MM.1S (cell line): ENCODE measurements at places on chromosomes 7 and 10.

DNA sequence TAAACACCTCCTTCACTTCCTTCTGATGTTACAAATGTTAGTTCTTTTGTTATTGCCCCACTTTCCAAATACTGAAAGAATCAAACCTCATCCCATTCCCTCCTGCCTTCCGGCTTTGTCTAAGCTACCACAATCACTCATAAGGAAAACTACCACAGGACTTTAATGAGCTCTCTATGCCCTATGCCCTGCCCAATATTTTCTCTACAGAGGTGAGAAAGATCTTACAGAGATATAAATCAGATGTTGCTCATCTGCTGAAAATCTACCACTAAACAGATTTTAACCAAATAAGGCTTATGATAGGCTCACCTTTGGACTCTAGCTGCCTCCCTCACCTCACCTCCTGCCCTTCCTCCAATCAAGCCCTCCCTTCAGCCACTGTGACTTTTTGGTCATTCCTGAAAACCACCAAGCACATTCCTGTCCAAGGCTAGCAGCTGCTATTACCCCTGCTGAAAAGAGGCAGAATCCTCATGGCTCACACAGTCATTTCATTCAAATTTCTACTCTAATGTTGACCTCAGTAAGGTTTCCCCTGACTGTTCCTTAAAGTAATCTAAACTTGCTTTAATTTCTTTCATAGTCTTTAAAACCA lies 7.7 kb downstream of the ZNF33B start:
- H3K36me3 ChIP-seq, result peaks cover 10% of the 10 kb centered on the region; the same call in 1 of the 2 replicates
- H3K27me3 ChIP-seq, result no peaks in the 10 kb centered on the region
- H3K27ac ChIP-seq, result no peak overlapping the region
- H3K4me1 ChIP-seq, result peaks cover 14% of the 10 kb centered on the region; the same call in 1 of the 2 replicates

GRCh38 chr10:91289305-91289704 lies 68.8 kb downstream of the PCGF5 start:
- H3K4me3 ChIP-seq, result no peak overlapping the region
- no peak for DNase-seq
- no peak overlapping the region for H3K27ac ChIP-seq
- no peaks in the 10 kb centered on the region for H3K4me1 ChIP-seq
- H3K36me3 ChIP-seq, result no peaks in the 10 kb centered on the region

DNA sequence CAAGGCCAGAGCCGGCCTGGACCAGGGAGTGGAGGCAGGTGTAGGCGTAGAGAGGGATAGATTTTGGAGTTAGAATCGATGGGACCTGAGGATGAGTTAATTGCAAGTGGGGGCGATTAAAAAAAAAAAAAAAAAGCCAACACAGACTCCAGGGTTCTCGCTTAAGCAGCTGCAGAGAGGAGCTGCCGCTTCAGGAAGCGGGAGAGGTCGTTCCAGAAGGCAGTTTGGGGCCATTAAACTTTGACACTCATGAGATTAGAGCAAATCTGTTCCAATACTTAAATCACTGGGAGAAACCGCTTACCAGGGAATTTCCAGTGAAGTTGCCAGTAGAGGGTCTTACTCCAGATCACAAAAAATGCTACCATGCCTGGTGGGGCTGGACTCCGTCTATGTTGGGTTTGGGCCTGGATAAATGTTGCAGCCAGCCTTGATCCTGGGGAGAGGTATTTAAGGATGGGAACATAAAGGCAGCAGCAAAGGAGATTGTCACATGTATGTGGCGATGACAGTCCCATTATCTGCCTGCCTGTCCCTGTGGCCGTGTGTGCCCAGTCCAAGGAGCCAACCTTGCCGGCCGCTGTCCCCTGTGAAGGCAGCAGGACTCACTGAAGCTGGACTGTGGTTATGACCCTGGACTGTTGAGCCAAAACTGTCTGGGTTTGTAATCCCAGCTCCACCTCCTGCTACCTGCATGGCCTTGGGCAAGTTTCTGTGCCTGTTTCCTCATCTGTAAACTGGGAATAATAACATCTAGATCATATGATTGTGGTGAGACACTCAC lies 23.9 kb upstream of the GRID1 start:
- H3K27me3 ChIP-seq, result no peaks in the 10 kb centered on the region
- no peaks in the 10 kb centered on the region for H3K36me3 ChIP-seq
- no peak overlapping the region for H3K4me3 ChIP-seq
- no peak overlapping the region for H3K27ac ChIP-seq
- H3K4me1 ChIP-seq, result no peaks in the 10 kb centered on the region

DNA sequence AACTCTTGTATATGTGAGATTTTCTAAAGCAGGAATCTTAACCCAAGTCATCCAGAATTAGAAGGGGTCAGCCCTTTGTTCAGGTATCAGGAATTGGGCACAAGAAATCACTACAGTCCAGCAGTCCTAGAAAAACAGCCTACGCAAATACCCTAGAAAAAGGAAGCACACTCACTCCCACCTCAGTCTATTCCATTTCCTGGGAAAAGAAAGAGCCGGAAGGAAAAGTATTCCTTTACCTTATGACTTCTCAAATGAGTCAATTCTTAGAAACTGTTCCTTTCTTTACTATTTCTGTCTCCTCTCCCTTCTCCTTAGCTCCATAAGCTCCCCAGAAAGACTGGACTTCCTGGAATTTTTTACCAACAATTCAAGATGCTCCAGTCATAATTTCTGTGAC lies 62.7 kb downstream of the DNAJC12 start:
- H3K4me1 ChIP-seq, result peaks cover 29% of the 10 kb centered on the region
- DNase-seq, result no peak
- no peaks in the 10 kb centered on the region for H3K36me3 ChIP-seq

- DNase-seq, result no peak
- no peak overlapping the region for H3K27ac ChIP-seq
- no peak overlapping the region for H3K4me3 ChIP-seq
Measured at GRCh38 chr10:71127773-71128172, 84.6 kb upstream of the UNC5B start.

- no peak for DNase-seq
- no peaks in the 10 kb centered on the region for H3K36me3 ChIP-seq
- no peak overlapping the region for H3K4me3 ChIP-seq
- no peak overlapping the region for H3K27ac ChIP-seq
- H3K27me3 ChIP-seq, result no peaks in the 10 kb centered on the region
- H3K4me1 ChIP-seq, result 0 out of 2 replicates have a peak, but pooled peaks cover 8% of the 10 kb centered on the region
Measured at GRCh38 chr7:24591152-24591551, 17.9 kb downstream of the PALS2 start.

- H3K4me1 ChIP-seq, result no peaks in the 10 kb centered on the region
- no peak for DNase-seq
- H3K27ac ChIP-seq, result no peak overlapping the region
- H3K4me3 ChIP-seq, result no peak overlapping the region
- H3K27me3 ChIP-seq, result peaks cover 28% of the 10 kb centered on the region
Measured at GRCh38 chr10:97936126-97936525, 86.5 kb downstream of the GOLGA7B start.

GRCh38 chr10:1418031-1418550 lies 319.2 kb downstream of the ADARB2 start:
- H3K4me1 ChIP-seq, result no peaks in the 10 kb centered on the region
- H3K27ac ChIP-seq, result no peak overlapping the region
- no peak overlapping the region for H3K4me3 ChIP-seq
- no peaks in the 10 kb centered on the region for H3K36me3 ChIP-seq
- no peak for DNase-seq

DNA sequence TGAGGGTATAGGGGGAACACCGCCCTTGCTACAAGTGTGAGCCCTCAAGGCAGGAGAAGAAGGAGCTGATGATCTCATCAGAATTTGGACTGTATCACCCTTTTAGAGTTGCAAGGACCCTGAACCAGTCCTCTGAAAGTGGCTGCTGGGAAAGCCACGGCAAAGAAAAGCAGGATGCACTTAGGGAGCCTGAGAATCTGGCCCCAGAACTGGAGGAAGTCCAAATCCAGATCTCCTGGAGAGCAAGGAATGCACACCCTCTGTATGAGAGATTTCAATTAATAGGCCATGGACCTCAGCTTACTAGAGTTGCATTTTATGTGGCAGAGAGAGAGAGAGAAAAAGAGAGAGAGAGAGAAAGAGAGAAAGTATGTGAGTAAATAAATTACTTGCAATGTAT lies 662.9 kb downstream of the CCSER2 start:
- H3K4me1 ChIP-seq, result no peaks in the 10 kb centered on the region
- no peak overlapping the region for H3K4me3 ChIP-seq
- DNase-seq, result no peak
- H3K27me3 ChIP-seq, result no peaks in the 10 kb centered on the region

DNA sequence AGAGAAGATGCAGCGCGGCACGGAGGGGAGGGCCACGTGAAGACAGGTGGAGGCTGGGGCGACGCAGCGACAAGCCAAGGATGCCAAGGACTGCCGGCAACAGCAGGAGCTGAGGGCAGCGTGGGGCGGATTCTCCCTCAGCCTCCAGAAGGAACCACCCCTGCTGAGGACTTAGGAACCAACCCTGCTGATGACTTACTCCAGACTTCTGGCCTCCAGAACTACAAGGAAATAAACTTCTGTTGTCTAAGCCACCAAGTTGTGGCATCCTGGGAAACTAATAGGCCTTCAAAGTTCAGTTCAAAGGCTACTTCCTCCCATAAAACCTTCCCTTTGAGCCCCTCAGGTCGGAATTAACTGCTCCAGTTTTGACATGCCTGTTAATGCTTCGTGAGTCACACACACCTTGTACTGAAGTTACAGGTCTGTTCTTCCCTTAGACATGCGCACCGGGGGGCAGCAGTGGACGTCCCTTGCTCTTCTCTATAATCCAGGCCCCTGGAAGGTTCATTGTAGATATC lies 88.4 kb upstream of the RHEB start:
- no peak overlapping the region for H3K4me3 ChIP-seq
- no peaks in the 10 kb centered on the region for H3K27me3 ChIP-seq
- DNase-seq, result no peak
- H3K4me1 ChIP-seq, result no peaks in the 10 kb centered on the region
- no peaks in the 10 kb centered on the region for H3K36me3 ChIP-seq
- H3K27ac ChIP-seq, result no peak overlapping the region

DNA sequence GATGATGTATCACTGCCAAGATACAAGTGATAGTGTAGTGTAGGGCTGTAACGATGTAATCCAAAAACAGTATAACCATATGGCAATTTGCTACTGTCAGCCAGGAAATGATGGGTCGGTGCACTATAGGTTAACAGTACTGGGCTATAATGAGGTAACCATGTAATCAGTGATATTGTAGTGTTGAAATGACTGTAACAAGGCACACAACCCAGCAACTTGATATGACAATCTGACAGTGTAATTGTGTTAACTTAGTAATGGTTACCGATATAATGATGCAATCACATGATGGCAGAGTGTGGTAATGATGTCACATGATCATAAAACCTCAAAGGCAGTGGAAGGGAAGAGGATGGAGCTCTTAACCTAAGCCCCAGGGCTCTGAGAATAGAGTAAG lies 73.8 kb upstream of the SLF2 start:
- peaks cover 29% of the 10 kb centered on the region for H3K27me3 ChIP-seq
- no peak overlapping the region for H3K4me3 ChIP-seq
- H3K36me3 ChIP-seq, result no peaks in the 10 kb centered on the region
- no peaks in the 10 kb centered on the region for H3K4me1 ChIP-seq

DNA sequence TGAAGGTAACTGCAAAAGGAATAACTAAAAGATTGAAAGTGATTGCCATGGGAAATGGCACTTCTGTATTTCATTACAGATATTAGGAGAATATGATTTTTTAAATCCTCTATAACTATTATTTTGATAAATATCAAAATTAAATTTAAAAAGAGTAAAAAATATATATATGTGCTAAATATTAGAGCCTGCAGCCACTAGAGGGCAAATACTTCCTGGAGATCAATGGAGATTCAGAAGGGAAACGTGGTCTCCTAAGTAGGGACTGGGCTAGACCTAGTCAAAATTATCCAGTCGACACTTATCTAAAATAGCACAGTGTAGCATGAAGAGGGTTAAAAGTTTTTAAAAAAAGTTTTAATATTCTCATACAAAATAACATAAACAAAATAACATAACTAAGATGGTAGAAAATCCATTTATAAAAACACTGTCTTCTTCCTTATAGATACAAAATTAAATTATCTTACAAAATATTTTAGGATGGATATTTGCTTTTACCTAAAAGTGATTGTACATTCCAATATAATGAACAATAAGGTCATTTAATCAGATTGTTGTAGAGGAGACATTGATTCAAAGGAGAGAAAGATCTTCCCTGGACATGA lies 434.3 kb downstream of the MDFIC start:
- peak; percentile 34 for DNase-seq
- H3K27ac ChIP-seq, result no peak overlapping the region
- no peaks in the 10 kb centered on the region for H3K27me3 ChIP-seq
- H3K36me3 ChIP-seq, result no peaks in the 10 kb centered on the region

GRCh38 chr7:52775876-52776275 lies 259.6 kb upstream of the POM121L12 start:
- no peak overlapping the region for H3K4me3 ChIP-seq
- no peaks in the 10 kb centered on the region for H3K27me3 ChIP-seq
- H3K27ac ChIP-seq, result no peak overlapping the region

DNA sequence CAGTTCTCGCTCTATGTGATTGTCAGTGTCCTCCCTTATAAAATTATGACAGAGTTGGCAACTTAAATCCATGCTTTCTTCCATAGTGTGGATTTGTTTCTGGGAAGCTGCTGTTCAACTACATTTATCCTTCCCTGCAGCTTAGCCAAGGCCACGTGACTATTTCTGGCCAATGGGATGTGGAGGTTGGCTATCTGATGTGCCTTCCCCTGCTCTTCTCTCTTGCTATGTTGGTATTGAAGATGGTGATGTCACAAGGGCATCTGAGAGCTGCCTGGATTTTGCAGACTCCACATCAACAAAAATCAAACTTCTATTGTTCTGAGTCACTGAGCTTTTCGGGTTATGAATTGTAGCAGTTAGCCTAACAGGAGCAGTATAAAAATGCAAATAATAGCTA lies 164.9 kb upstream of the RHOBTB1 start:
- H3K36me3 ChIP-seq, result no peaks in the 10 kb centered on the region
- H3K4me1 ChIP-seq, result no peaks in the 10 kb centered on the region
- no peaks in the 10 kb centered on the region for H3K27me3 ChIP-seq
